ENCODE measurements at places on chromosomes 7 and 10.

DNA sequence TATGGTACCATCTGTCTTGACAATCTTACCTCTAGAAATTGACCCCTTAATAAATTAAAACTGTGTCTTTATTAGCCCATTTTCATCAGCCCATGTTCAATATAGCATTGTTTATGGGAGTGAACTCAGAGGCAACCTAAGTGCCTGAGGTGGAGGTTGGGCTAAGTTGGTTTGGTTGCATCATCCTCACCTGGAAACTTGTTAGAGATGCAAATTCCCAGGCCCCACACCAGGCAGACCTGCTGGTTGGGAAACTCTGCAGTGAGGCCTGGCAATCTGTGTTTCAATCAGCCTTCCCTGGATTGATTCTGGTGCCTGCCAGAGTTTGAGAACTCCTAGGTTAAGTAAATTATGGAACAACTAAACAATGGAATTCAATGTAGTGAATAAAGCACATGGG lies 9.4 kb upstream of the FAM170B start:
- no peak for DNase-seq

GRCh38 chr10:46224414-46224682 lies 62.4 kb upstream of the ANTXRL start:
- no peak for DNase-seq

DNA sequence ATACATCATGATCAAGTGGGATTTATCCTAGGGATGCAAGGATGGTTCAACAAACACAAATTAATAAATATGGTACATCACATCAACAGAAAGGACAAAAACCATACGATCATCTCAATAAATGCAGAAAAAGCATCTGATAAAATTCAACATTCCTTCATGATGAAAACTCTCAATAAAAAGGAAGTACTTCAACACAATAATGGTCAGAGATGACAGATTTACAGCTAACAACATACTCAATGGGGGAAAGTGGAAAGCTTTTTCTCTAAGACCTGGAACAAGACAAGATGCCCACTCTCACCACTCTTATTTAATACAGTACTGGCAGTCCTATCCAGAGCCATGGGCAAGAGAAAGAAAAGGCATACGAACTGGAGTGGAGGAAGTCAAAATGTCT lies 39.9 kb upstream of the PRR15 start:
- no peak for DNase-seq

- DNase-seq = no peak
These were observed 144.4 kb downstream of the MAPK8 start for GRCh38 chr10:48450741-48451466.

- DNase-seq = no peak
These were observed 527.8 kb downstream of the LRMDA start for GRCh38 chr10:75959209-75959608.

DNA sequence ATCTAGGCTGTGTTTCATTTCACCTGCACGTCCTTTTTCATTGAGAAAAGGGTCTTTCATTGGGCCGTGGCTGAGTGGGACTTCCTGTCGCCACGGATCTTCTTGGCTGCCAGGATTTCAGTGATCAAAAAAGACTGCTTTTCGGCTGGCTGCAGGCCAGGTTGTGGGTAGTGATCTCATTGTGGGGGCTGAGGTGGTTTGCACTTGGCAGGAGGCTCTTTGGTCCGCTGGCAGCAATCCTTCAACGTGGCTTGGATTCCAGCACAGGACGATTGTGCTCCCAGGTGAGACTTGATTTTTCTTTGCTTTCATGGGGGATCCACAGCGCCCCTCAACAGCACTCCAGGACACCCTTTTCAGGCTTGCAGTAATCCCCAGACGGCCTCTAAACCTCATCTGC lies 29.0 kb upstream of the ZNF273 start:
- DNase-seq = no peak

DNA sequence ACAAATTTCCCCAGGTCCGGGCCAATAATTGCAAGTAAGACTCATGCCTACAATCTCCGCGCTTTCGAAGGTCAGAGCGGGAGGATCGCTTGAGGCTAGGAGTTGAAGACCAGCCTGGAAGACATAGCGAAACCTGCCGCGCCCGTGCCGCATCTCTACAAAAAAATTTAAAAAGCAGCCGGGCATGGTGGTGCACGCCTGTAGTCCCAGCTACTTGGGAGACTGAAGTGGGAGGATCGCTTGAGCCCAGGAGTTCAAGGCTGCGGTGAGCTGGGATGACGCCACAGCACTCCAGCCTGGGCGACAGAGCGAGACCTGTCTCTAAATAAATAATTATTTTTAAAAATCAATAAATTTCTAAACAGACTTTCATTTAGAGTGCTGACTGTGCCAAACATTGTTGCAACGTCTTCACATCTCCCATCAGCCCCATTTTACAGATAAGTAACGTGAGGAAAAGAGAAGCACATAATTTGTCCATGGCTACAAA lies 494 bp upstream of the CFAP43 start:
- DNase-seq = no peak

DNA sequence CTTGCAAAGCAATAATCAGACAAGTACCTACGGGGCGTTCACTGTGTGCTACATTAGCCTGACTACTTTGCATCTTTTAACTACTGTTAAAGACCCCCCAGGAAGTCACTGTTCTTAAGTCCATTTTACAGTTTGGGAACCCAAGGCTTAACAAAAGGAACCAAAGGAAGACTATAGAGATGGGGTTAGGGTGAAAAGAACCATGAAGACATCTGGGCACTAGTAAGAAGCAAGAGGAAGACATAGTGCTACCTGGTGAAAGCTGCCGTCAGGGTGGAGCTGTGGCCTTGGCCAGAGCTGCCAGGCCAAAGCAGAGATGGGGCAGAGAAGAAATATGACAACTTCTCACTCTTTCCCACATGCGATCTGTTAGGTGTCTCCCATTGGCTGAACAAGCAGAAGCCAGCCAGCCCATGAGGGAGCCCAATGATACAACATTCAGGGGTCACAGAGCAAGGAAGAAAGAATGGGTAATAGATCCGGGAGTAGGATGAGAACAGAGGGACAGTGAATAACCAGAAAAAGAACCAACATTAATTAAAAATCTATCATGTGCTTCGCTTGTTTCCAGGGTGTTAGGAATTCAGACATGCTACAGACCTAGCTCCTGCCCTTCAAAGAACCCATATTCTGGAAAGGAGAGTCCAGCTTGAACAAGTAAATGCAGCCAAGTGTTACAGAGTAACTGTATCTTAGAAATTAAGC lies 85.4 kb downstream of the ARID5B start:
- no peak for DNase-seq

GRCh38 chr7:128302139-128302538 lies 41.6 kb downstream of the RBM28 start:
- no peak for DNase-seq

DNA sequence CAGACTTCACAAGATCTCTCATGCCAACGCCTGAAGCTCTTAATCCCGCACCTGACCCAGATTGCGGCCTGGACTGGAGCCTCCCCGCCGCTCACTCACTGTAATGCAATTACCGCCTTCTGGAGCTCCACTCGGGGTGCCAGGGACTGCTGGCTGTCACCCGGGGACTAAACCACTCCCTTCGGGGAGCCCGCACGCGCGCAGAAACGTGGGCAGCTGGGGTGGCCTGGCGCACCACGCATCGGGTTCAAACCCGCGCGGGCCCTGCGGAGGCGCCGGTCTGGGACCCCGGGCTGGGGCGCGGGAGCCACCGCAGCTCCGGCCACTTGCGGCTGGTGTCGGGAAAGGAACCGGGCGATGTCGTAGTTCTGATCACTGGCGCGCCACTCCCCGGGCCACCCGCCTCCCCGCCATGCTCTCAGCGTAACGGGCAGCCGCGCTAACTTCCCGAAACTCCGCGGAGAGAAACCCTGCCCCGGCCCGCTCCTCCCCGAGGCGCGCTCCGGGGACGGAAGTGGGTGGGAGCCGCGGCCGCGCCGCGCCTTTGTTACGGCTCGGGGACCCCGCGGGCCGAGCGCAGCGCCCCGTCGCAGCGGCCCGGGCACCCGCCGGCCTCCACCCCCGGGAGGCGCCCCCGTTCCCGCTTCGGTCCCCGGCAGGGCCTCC lies 100.3 kb upstream of the SVIL start:
- DNase-seq = peak; percentile 10

DNA sequence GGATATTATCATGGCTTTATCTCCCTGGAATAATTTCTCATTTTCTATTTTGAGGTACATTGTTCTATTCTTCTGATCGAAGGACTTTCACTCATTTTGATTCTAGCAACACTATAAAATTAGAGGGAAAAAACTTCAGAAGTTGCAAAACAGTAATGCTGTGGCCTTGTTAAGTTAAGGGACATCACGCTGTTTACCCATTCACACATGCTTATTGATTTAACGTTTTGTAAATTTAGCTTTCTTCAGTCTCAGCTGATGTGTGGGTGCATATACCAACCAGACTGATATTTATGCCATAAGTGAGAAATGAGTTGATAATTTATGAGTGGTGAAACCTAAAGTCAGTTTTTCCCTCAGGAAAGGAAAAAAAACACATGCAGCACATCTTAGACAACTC lies 63.5 kb upstream of the RELN start:
- no peak for DNase-seq

- no peak for DNase-seq
These were observed 10.8 kb upstream of the PHYH start for GRCh38 chr10:13310518-13311176.

DNA sequence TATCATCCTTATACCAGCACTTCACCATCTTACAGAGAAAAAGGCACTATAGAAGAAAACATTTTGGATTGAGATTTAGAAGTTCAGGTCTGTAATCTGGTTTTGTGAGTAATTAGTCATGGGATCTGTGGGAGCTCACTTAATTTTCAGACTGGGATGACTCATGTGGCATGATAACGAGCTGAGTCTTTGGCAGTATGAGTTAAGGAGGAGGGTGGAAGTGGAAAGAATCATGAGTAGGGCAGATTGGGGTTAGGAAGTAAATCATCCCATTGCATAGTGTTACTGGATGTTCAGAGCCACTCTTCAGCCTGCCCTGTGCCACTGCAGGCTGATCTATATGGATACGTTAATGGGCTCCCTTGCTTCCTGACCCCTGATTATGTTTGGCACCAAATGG lies 64.9 kb downstream of the ZNF92 start:
- no peak for DNase-seq

DNA sequence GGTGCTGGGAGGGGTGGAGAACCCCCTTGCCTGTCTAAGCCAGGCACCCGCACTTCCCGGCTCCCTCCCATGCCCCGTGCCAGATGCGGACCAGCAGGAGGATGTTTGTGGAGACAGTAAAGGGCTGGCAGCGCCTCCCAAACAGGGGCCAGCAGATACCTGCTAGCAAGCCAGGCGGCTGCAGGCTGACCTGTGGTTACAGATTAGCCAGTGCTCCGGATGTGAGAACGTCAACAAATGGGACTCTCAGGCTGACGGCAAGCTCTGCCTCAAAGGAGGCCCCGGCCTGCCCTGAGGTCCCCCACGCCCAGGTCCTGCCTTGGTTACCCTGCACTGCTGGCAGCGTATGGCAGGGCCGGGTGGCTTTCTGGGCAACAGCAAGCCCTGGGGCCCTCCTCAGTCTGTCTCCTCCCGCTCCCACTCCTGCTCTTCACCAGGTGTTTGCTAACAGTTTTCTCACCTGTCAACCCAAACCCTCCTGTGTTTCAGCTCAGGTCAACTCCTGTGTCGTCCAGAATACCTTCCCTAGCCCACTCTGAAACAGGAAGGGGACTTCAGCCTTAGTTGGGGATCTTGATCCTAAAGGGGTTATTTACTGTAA lies 85.4 kb downstream of the NEURL1 start:
- DNase-seq = no peak

DNA sequence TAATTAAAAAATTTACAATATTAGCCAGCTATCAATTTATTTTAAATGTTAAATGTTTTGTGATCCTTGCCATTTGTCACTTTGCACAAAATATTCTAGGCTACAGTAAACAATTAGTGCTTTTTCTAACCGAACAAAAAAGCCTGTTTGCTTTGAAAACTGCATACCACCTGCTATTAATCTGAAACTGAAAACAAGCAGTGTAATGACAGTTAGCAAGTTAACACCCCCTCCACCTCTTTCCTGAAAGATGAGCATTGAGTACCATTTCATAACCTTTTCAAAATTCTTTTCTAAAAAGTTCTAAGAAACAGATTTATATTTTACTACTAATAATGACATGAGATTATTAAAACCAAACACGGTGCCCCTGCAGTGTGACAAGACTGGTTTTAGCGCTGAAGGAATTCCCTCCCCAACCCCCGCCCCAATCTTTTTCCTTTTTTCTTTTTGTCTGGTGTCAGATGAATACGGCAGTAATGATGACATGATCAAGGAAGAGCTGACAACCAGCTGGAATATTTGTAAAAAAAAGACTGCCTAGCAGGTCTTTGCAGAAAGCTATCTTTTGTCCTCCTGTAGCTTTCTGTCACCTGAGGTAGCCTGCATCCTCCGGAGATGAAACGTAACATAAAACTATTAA lies 175.6 kb downstream of the CHCHD3 start:
- DNase-seq = no peak

- DNase-seq = no peak
These were observed 149.3 kb downstream of the FGFR2 start for GRCh38 chr10:121448766-121449421.

DNA sequence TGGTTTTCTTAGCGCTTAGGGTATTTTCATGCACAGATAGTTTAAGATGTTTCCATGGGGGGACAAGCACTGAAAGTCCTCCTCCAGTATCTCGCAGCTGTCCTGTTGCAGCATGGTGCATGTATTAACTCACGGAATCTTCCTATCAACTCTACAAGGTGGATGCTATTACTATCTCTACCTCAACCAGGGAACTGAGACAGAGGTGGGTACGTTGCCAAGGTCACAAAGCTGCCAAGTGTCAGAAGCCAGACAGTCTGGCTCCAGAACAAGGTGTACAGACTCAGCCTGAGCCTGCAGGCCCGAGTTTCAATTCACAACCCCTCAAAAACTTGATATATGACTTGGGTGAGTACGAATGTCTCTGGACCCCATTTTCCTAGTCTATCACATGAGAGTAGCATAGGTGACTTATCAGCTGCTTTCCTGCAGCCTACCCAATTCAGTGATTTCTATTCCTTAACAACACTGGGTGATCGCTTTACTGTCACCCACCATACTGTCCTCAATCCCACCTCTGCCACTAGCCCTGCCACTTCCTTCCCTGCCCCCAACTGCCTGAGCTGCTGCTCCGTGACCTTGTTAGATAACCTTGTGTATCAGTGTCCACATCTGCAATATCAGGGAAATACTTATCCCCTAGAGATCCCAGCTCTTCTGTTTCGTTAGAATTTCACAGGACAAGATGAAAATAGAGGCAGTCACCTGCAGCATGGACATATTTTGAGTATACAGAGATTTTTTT lies 92.1 kb downstream of the ABCC2 start:
- DNase-seq = no peak
